ENCODE measurements at places on chromosomes 3 and 15.

GRCh38 chr15:40412095-40412759 lies 6.6 kb downstream of the IVD start:
- DNase-seq, result no peak

DNA sequence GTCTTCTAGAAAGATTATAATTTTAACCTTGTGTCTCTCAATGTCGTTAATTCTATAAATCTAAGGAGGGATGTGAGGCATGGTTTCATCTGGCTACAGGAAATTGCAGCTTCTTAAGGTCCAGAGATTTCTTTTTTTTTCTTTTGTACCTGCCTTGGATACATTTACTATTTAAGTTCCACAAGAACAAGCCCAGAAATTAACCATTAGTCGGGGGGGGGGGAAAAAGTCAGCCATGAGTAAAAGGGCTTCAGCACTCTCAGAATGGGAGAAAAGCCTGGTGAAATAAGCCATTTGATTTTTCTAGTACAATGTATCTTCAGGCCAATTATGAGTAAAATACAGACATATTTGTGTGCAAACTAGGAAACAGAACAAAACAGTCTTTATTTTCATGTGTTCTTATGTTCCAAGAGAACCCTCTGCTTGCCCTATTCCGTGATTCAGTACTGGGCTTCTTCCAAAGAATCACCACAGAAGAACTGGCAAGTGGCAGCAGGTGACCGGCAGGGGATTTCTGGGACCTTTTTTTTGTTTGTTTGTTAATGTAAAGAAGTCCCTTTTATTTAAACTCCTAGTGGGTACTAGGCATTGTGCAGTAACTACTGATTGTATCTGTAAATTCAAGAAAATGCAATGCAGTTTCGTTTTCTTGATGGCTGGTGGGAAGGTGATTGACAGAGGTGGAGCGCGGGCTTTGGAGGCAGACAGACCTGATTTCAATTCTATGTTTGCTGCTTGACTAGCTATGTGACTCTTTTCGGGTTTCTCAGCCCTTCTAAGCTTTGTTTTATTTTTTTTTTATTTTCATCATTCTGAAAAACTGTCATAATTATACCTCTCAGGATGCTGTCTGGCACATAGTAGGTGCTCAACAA lies 82.5 kb downstream of the PEX5L start:
- no peak for DNase-seq

DNA sequence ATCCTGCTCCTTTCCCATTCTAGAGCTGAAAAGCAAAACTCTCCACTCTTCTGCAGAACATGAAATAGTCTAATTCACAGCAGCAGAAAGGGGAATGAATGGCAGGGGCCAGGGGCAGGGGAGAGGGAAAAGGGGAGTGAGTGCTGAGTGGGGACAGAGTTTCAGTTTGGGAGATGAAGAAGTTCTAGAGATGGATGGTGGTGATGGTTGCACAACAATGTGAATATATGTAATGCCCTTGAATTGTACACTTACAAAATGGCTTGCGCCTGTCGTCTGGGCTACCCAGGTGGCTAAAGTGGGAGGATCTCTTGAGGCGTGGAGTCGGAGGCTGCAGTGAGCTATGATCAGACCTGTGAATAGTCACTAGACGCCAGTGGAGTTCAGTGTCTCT lies 78.5 kb upstream of the MEF2A start:
- DNase-seq, result no peak

- DNase-seq, result no peak
These were observed 36.7 kb downstream of the ZBTB38 start for GRCh38 chr3:141405025-141405424.

- DNase-seq, result no peak
These were observed 69.2 kb downstream of the MEIS2 start for GRCh38 chr15:37031198-37031597.

GRCh38 chr3:89571707-89572106 lies 464.3 kb downstream of the EPHA3 start:
- no peak for DNase-seq

DNA sequence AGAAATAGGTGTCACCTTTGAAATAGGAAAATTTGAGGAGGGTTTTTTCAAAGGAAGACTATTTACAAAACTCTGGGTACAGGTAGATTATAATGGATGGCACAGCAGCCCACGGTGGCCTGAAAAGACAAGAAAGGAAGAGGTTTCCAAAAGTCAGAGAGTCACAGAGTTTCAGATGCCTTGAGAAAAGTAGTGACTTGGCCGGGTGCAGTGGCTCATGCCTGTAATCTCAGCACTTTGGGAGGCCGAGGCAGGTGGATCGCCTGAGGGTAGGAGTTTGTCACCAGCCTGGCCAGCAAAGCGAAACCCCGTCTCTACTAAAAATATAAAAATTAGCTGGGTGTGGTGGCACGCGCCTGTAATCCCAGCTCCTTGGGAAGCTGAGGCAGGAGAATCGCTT lies 35.2 kb downstream of the OSTN start:
- no peak for DNase-seq

GRCh38 chr3:112730210-112730609 lies 89.3 kb upstream of the CCDC80 start:
- DNase-seq, result no peak

- DNase-seq, result no peak
These were observed 334.9 kb downstream of the NEK10 start for GRCh38 chr3:27034255-27034654.

DNA sequence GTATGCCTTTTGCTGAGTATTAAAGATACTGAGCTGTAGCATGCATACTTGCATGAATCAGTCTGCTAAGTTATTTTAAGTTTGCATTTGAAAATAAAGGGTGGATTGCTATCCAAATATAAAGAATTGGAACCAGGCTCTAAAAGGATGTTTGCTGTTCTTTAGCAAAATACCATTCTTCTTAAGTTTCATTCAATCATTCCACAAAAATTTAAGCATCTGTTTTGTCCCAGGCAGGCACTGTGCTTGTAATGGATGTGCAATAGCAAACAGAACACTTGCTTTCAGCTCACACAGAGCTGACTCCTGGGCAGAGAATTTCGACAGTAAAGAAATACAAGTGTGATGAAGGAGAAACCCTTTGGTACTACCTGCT lies 151.1 kb downstream of the PGPEP1L start:
- no peak for DNase-seq

DNA sequence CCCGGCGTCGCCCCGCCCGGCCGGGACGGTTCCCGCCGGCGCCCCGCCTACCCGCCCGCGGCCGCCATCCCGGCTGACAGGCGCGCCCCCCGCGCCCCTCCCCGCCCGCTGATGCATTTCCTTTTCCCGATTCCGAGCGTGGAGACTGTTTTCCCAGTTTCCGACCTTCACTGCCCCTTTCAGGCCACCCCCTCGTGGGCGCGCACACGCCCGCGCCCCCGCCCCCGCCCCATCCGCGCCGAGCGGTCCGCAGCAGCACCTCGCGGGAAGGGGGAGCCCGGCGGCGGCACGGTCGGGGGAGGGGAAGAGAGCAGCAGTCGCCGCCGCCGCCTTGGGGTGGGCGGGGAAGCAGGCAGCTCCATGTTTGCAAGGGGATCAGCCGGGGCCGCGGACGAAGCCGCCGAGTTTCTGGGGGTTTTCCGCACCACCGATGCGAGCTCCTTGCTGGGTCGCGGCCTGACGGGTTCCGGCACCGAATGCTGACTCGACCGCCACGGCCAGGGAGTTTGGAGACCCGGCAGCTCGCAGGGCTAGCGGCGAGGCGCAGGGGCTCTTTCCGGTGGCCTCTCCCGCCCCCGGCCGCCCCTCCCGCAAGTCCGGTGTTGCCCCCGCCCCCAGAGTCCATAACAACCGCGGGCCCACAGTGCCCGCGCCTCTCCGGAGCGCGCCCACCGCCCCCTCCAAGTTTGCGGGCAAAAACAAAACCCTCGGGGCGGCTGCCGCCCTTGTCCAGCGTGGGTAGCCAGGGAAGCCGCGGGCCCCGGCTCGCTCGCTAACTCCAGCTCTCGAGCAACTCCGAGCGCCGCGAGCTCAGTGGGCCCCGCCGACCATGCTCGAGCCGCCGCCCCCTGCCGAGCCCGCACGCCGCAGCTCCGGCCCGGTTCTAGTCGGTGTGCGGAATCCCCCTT lies 3.2 kb upstream of the SIN3A start:
- DNase-seq, result peak; percentile 75

GRCh38 chr3:114421204-114421603 lies 127.4 kb downstream of the TIGIT start:
- DNase-seq, result no peak

DNA sequence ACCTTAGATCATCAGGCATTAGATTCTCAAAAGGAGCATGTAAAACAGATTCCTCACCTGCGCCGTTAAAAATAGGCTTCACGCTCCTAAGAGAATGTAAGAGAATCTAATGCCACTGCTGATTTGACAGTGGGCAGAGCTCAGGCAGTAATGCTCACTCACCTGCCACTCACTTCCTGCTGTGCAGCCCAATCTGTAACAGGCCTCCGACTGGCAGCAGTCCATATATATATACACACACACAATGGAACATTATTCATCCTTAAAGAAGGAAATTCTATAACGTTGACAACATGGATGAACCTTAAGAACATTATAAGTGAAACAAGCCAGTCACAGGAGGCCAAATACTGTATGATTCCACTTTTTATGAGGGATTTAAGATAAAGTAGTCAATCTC lies 24.5 kb downstream of the ZNF148 start:
- DNase-seq, result no peak

- DNase-seq, result no peak
These were observed 13.3 kb downstream of the RRP9 start for GRCh38 chr3:51928438-51928837.

GRCh38 chr3:100104817-100105413 lies 9.4 kb downstream of the FILIP1L start:
- no peak for DNase-seq

GRCh38 chr3:46925585-46925934 lies 48.0 kb downstream of the PTH1R start:
- DNase-seq, result no peak

- peak; percentile 79 for DNase-seq
These were observed 70.6 kb upstream of the STT3B start for GRCh38 chr3:31462050-31462569.

GRCh38 chr3:191915712-191916111 lies 454.7 kb downstream of the PYDC2 start:
- DNase-seq, result no peak

DNA sequence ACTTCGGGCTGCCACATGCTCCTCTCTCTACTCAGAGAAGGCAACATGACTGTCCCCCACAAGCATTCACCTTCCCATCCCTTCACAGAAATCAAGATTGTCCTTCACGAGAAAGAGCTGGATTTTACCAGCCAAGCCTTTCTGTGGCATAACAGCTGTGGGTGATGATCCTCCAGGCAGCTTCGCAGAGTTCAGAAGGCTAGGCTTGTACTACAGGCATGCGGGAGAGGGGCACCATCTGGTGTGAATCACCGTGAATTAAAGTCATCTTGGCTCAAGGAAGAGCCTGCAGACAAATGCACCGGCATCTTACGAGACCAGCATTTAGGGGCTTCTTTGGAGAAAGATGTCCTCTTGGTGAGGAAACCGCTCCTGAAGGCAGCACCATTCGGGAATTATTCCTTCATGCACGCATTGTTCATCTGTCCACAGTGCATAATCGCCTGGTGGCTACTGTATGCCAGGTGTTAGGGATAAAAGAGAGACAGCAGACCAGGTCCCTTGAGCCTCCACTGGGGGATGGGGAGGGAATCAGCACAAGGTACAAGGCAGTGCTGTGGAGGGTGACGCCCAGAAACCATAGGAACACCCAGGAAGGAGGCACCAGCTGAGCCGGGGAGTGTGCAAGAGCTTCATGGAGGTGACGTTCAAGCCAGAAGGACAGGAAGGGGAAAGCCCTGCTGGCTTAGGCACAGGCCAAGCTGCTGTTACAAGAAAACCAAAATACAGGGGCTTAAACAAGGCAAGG lies 108.6 kb downstream of the TMEM266 start:
- DNase-seq, result no peak

GRCh38 chr3:134850761-134851160 lies 55.7 kb downstream of the EPHB1 start:
- DNase-seq, result no peak

DNA sequence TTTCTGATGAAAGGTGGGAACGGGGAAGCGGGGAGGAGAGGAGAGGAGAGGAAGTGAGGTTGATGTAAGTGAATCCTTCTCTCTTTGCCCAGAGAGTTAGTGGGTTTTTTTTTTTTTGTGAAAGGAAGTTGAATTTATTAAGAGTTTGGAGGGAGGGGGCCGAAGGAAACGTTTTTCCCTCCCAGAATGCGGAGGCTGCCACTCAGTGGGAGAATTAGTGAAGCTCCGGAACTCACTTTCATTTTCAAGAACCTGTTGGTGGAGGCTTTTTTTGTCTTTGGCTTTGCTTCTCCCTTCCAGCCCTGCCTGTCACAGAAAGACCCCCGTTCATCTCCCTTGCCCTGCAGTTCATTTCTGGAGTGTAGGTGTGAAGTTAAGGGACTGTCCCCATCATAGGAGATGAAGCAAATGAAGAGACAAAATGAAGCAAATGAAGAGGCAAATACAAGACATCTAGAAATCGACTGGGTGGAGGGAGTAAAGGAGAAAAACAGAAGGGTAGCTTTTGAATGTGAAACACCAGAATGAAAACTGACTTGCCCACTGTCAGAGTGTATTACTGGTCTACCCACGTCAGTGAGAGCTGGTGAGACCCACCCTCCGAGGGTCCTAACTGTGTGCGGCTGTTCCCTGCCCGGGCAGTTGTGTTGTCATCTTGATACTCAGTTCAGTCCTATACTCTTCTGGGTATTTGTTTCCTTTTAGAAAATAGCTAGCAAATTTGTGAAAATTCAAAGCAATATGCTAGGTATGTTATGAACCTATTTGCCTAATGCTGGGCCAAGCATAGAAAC lies 91.5 kb downstream of the ITPR1 start:
- peak; percentile 21 for DNase-seq

DNA sequence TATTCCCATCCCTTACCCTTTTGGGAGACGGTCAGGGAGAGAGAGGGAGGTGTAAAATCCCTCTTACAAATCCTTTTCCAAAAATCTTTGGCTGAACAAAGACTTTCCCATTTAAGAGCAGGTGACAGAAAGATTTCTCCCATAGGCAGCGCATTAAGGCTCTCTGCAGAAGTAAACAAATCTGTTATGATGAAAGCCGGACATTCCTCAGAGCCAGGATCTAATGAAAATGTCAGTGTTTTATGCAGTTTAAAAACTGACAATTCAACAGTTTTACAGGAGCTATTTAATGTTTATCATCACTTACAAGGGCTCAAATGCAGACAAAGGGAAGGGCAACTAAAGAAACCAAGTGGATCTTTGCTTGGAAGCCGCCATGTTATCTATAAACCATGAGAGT lies 108.3 kb upstream of the WNT5A start:
- DNase-seq, result no peak

- DNase-seq, result no peak
These were observed 652.4 kb upstream of the NAALADL2 start for GRCh38 chr3:174206607-174207192.

GRCh38 chr15:70853318-70853972 lies 512 bp downstream of the LARP6 start:
- DNase-seq, result no peak

Measured in CD4-positive, alpha-beta T cell treated with Interleukin-2 at 100 ng/mL for 4 hours (primary cell).